ENCODE measurements at places on chromosomes 7 and 10.

DNA sequence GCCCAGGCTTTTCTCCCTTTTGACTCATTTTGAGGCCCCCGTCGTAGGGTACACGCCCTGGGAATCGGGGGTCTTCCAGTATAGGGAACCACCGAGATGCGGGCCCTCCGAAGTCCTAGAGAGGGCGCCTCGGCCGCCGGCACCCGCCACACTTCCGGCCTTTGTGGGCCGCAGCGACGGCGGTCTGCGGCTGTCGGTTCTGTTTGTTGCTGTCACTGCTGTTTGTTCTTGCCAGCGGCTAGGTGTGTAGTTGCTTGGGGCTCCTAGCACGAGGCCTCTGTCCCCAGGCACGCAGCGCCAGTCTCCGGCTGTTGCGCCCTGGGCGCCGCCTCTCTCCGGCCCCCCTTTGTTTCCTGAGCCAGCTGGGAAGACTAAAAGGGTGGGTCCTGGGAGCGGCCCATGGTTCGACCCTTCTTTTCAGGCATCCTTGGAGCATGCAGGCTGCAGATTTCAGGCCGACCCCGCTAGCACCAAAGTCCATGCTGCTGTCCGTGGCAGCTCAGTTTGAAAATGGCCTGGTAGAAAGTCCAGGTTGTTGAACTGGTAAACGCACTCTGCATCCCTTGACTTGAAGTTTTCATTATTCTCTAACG lies 17.8 kb upstream of the ZKSCAN1 start:
- peak; percentile 86 for DNase-seq

DNA sequence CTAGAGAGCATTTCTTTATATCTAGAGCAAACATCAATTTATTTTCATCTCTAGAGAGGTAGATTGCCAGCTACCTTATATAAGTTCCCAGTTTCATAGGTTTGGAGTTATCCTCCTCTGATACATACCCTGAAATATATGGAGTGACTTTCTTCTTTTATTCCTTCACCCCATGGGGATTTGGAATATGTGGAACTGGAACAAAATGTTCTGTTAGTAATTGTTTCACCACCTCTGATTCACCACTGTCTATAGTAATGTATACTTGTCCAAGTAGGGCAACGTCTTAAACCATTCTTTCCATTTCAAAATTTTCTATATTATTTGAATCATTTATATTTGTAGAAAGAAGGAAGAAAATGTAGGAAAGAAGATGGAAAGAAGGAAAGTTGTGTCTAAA lies 511.2 kb upstream of the KCND2 start:
- DNase-seq: no peak

DNA sequence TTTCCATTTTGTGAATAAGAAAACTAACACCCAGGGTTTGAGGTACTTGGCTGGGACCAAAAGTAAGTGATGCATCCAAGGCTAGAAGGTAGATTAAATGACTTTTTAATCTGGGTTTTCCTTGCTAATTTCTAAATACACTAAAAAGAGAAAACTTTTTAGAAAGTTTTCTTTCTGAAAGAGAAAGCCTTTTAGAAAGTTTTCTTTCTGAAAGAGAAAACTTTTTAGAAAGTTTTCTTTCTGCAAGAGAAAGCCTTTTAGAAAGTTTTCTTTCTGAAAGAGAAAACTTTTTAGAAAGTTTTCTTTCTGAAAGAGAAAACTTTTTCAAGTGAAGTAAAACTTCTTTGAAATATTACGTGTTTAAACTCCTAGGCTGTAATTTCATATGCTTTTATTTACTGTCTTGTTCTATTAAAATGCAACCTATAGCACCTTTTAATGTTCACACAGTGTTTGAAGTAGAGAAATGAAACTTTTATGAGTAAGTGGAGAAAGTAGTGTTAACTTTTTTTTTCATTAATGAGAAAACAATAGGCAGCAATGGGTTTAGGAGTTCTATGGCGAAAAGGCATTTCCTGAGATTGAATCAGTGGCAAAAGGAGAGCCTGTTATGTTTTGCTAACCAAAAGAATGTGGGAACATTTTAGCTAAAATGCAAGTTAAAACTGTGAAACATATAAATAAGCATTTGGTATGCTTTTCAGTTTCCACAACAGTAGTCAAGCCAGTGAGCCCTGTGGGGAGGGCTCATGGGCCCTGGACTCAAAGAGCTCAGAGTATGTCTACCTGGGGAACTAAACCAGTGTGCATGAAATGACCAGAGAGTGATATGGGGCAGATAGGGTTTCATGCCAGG lies 103.7 kb downstream of the RBM20 start:
- DNase-seq: no peak

GRCh38 chr10:29438271-29438670 lies 149.4 kb downstream of the LYZL1 start:
- DNase-seq: no peak

DNA sequence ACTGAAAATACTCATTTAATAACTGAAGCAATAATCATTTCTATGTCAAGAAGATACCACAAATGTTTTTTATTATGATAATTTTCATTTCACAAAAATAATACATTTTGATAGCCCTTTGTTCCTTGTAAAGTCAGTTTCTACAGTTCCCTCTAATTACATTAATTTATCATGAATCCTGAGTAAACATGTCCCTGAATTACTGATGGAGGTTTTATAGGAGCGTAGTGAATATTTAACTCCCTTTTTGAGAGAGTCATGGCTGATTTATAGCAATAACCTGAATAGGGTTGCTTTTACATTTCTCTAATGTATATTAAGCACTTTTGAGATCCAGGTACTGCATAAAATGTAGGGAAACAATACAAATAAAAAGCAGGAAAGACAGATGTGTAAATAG lies 216.0 kb upstream of the DKK1 start:
- DNase-seq: no peak

GRCh38 chr7:36464271-36464670 lies 74.6 kb downstream of the ANLN start:
- no peak for DNase-seq

DNA sequence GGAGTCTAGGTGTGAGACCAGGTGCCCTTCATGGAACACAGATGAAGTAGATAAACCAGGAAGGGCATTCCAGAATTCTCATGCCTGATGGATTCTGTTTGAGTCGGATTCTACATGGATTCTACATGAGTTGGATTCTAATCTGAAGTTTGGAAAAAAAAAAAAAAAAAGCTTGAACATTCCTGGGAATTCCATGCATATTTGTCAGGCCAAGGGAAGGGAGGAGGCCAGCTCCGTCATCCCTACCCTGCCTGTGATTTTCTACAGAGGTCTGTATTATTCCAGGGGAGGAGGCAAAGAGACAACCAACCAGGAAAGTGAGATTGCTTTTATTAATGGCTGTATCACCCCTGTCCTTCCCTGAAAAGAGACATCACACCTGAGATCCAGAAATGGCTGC lies 27.8 kb upstream of the EBLN1 start:
- no peak for DNase-seq

DNA sequence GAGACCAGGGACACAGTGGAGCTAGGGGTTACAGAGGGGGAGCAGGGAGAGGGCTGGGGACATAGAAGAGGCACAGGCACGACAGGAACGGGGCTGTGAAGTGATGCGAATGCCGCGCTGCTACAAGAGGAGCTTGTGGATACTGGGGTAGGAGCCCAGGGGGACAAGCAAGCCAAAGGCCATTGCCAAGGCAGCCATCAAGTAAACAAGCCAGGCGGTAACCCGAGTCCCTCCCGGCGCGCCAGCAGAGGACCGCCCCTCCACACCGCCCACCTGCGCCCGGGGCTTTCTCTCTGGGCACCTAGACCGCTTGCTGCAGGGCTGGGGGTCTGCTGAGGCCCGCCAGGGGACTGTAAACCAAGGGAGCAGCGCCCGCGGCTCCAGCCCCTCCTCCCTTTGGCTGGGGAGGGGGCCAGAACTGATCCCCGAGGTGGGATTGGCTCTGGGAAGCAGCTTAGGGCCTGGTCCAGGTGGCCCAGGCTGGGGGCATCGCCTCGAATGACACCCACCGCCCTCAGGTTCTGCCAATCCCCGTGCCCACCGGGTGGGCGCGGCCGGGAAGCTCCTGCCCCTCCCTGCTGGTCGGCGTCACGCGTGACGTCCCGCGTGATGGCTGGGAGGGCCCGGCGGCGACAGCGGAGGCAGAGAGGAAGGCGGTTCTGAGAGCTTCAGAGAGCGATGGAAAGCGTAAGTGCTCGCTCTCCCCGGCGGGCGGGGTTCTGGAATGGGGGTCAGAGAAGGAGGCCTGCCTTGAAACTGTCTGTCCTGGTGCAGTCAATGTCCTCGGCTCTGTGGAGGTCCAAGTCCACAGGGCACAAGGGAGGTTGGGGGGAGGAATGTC lies 982 bp downstream of the SFXN3 start:
- DNase-seq: peak; percentile 93

GRCh38 chr7:155964543-155964942 lies 152.3 kb upstream of the SHH start:
- no peak for DNase-seq

GRCh38 chr10:90751107-90751997 lies 106.5 kb downstream of the HTR7 start:
- peak; percentile 69 for DNase-seq

DNA sequence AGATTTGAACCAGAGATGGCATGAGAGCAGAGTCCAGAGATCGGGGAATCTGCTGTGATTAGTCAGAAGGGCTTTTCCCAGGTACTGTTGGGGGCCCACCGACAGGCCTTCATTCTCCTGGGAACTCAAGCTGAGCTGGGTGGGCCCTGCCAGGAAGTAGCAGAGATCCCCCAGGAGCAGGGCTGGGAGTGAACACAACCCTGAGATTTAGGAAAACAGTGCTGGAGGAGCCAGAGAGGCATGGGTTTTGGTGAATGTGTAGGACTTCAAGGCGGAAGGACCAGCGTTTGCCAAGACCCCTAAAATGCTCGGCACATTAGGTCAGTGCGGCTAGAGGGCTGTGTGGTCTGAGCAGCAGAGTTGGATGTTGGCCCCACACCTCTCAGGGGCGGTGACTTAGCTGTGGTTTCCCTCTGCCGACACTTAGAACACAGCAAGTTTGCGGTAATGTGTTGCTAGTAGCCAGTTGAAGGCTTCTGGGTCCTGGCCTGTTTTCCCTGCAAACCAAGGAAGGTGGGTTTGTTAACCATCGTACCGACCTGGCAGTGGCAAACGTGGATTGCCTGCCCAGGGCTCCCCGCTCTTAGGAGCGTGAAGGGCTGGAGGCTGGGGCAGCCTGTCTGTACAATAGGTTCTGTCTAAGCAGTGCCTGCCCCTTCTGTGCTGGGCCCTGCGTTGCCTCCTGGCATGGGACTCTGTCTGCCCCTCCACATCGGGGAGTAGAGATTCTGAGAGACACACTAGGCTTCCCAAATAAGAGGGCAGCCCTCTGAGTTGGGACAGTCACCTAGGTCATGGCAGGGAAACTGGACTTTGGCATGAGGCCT lies 14.0 kb downstream of the NACAD start:
- DNase-seq: peak; percentile 34

DNA sequence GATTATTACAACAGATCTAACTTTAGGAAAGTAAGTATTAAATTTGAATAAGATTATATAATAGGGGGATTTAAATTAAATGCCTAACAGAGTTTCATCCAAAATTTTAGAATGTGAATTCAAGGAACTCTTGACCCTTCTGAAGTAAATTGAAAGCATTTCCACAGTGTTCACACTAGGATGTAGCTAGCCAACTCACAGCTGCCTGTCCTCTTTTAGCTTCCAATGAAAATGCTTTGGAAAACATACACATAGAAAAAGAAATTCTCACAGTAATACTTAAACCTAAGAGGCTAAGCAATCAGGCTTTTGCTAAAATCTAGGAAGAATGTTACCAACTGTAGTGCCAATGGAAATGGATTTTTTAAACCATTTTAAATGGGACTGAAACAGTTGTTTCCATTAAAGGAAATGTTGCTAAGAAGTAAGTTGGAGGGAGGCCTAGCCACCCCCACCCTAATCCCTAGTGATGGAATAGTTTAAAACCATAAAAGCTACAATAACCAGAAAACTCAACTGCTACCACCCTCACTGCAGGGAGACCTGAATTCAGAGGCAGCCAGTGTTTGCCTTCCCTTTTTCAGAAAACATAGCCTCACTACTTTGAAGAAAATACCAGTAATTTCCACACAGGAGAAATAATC lies 58.3 kb downstream of the REEP3 start:
- no peak for DNase-seq

- no peak for DNase-seq
These were observed 125.1 kb downstream of the CDK14 start for GRCh38 chr7:90720984-90721760.

DNA sequence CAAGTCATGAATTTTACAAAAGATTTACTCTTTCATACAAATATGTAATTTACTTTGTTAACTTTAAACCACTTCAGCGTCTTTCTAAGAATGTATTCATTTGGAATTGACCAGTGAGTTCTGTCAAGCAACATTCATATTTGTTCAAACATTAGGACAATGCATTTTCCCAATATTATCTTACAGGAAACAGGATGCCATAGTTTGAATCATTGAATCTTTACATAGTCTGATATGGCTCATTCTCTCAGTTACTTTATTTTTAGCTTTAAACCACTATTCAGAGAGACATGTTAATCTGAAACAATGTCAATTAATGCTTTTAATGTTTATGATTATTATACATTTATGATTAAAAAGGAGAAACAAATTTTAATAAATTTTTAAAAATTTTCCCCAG lies 21.1 kb upstream of the MEOX2 start:
- no peak for DNase-seq

DNA sequence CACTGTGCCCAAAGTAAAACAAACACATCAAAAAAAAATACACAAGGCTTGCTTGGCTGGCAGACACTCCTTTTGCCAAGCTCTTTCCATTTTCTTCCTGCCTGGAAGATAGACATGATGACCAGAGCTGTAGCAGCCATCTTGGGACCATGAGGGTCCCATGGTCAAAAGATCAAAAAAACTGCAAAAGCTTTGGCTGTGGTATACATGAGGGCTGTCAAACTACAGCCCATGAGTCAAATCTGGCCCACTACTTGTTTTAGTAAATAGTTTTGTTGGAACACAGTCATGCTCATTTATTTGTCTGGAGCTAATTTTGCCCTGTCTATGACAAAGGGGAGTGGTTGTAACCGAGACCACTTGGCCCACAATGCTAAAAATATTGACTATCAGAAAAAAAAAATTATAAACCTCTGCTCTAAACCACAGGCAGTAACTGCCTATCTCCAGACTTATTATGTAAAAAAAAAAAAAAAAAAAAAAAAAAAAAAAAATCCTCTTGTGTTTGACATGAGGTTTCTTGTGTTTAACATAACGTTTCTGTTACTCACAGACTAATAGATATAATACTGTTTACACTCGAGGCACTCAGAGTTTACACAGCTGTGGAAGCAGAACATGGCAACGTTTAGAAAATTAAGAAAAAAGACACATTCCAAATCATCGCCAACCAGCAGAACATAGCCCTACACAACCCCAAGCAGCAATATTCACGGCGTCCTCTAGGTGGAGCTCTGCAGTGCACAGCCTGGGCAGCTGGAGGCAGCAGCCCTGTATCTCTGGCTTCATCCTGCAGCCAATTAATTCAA lies 36.9 kb downstream of the ASB13 start:
- peak; percentile 93 for DNase-seq

GRCh38 chr10:21172542-21172929 lies 275.4 kb upstream of the NEBL start:
- DNase-seq: no peak

- DNase-seq: no peak
These were observed 39.1 kb downstream of the PDE1C start for GRCh38 chr7:32030904-32031692.

- DNase-seq: no peak
These were observed 87.0 kb upstream of the SDK1 start for GRCh38 chr7:3214090-3214413.
